ENCODE measurements at places on chromosomes 7 and 10.

DNA sequence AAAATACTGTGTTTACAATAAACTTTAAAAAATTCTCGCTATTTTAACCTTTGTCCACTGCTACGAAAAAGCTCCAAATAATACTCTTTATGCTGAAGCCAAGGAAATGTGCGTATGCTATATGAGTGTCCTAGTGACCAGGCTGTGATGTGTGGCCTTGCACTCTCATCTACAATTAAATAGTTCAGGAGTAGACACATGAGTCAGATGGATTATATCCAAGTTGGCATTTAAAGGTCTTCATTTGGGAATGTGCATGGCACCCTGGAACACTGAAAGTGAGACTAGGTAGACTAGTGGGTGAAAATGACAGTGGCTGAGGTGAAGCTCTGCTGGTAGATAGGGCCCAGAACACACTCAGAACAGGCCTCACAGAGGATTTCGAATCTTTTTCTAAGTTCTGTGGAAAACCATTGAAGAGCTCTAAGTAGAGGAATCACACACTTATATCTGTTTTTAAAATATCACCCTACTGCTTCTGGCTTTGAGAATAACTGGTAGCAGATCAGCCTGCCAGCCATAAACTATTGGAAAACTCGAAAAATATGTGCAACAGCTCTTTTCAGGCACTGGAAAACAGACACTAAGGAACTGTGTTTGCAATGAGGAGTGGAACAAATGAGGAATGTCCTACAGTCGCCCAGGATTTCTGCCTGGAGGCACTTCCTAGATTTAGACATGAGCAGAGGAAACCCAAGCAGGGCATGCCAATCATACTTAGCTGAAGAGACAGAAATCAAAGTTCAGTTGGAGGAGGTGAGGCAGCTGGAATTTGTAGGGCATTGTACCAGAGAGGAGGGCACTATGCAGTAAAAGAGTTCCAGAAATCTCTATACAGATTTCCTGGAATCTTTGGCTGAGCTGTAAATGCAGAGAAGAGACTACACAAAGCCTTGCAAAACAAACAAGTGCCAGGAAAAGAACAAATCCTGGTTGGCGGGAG lies 603.8 kb upstream of the LRRTM3 start:
- DNase-seq: peak; percentile 5

DNA sequence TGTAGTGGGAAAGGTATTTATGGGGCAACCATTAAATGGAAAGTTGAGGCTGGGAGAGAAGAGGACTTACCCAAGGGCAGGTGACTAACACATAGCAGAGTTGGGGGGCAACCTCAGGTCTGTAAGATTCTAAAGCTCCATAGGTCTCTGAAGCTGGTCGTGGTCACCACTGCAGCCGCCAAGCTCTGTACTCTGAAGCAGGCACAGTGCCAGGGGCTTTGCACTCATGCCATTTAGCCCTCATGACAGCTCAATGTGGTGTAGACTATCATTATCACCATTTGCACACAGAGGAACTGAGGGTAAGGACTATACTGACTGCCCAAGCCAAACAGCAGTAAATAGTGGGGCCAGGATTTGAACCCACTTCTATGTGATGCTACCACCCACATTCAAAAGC lies 32.5 kb upstream of the TMEM273 start:
- DNase-seq: no peak

DNA sequence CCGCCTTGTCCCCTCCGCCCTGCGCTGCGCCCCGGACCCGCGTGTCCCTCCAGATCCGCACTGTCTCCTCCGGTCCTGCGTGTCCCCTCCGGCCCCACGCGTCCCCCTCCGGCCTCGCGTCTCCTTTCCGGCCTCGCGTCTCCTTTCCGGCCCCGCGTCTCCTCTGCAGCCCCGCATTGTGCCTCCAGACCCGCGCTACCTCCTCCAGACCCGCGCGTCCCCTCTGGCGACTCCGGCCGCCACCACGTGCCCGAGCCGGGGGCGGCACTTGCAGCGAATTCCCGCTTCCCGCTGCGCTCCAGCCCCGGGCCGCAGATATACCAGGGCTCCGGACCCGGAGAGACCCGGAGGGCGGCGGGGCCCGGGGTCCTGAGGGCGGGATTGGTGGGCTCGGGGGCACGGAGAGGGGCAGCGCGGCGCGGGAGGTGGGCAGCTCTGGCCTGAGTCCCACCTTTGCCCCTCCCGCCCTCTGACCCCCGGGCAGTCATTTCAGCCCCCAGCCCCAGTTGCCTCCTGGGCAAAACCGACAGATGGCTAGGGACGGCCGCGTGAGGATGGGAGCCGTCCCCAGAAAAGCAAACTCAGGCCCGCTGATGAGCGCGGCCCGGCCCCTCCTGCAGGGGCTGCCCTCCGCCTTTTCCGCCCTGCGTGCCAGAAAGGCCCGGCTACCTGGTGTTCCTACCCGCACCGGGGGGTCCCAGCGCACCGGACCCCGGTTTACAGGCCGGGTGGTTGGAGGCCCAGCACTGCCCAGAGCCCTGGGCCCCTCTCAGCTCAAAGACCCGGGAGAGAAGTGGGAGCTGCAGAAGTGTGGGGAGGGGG lies 56.5 kb downstream of the RBM17 start:
- DNase-seq: peak; percentile 65

GRCh38 chr7:47292832-47293309 lies 289.0 kb downstream of the TNS3 start:
- no peak for DNase-seq

GRCh38 chr10:63976538-63976937 lies 455.3 kb downstream of the REEP3 start:
- peak; percentile 68 for DNase-seq

DNA sequence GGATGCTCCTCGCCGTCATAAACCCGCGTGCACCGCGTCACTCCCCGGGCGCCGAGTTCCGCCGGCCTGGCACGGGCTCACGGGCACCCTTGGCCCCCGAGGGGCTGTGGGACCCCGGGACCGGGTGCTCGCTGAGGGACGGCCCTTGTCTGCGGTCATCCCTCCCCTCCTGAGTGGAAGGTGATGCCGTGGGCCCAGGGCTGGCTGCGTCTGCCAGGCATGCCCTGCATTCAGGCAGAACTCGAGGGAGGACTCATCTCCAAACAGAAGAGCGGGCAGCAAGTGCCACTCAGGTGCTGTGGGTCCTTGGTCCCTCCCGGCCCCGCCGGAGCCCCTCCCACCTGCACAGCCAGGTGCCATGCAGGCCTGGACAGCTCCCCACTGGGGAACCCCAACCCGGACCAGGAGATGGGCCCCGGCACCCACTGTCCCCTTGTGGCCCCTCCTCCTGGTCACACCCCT lies 61.3 kb downstream of the UNCX start:
- no peak for DNase-seq

Measured in iPS-NIHi11 (cell line).